ENCODE measurements at places on chromosomes 12 and 14. TPM values are rescaled to one million over a fixed set of nuclear protein-coding genes. Genes with fewer than 3 reads are reported as not detected.

The IQSEC3 gene
- total RNA-seq, result not detected

The ACSS3 gene
- 10.1 TPM for total RNA-seq

The PLEKHD1 gene
- not detected for total RNA-seq

The HOXC12 gene
- total RNA-seq, result not detected

The COQ5 gene
- 32.4 TPM for total RNA-seq

The PTPRR gene
- 11.1 TPM for total RNA-seq

DNA sequence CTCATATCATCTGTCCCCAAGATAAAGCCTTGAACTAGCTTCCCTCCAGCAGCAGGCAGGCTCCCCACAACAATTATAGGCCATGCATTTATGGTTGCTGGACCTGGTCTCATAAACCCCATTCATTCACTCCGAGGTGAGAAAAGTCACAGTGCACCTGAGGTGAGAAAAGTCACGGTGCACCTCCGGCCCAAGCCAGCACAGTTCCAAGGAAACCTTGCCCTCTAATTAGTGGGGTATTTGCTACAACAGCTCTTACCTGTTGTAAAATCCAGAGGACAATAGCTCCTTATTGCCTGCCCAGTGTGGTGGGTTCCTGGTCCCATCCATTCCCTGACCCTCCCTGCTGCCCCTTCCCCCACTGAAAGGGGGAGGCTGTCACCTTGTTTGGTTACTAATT, 65.6 kb downstream of the FBXL14 start:
- H3K36me3 ChIP-seq, result no peaks in the 10 kb centered on the region
- no peak overlapping the region for H3K4me3 ChIP-seq

- H3K4me1 ChIP-seq, result no peaks in the 10 kb centered on the region
- no peak overlapping the region for H3K27ac ChIP-seq
- no peak overlapping the region for H3K4me3 ChIP-seq
- H3K36me3 ChIP-seq, result peaks cover 88% of the 10 kb centered on the region
- no peak for DNase-seq
Observed at GRCh38 chr12:118164798-118165486, 29.0 kb downstream of the PEBP1 start.

DNA sequence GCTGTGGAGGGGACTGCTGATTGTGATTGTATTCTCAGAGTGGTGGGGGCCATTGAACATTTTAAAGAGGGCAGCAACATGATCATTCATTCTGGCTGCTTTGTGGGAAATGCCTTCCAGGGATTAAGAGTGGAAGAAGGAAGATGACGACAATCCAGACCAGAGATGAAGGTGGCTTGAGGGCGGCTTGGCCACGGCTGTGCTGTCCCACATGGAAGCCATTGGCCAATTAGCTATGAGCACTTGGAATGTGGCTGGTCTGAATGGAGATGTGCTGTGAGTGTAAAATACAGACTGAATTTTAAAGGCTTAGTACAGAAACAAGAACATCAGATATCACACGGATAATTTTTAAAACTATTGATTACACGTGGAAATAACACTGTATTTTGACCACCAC, 19.2 kb upstream of the SLC10A1 start:
- H3K27ac ChIP-seq, result no peak overlapping the region
- no peak overlapping the region for H3K4me3 ChIP-seq
- no peaks in the 10 kb centered on the region for H3K4me1 ChIP-seq

DNA sequence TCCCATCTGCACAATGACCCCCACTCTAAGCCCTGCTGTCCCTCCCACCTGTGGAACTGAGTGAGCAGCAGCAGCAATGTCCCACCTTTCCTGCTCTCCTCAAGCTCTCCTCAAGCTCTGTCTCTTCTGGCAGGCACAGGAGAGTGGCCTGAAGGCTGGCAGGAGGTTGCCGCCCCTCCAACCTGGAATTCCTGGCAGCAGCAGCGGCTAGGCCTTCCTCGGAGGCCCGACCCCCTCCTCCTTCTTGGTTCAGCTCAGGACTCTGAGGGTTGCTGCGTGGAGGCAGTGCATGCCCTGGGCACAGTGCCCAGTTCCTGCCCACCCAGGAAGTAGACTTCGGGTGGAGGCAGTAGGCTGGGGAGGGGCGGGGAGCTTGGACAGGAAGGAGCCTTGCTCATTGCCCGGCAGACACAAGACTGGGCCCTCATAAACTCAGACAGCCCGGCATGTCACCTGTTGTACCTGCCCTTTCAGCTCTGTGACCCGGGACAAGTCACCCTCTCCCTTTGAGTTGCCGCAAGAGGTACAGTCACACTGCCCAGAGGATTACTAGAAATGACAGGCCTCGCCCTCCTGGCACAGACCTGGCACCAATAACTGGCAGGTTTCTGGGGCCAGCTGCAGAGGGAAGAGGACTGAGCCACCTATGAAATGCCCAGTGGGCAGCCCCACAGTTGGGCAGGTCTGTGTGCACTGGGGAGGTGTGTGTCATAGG, 2.1 kb upstream of the SERPINA1 start:
- no peaks in the 10 kb centered on the region for H3K27me3 ChIP-seq
- H3K4me1 ChIP-seq, result peaks cover 38% of the 10 kb centered on the region
- H3K36me3 ChIP-seq, result no peaks in the 10 kb centered on the region
- H3K4me3 ChIP-seq, result no peak overlapping the region
- peak overlapping the region; percentile 0 for H3K27ac ChIP-seq

DNA sequence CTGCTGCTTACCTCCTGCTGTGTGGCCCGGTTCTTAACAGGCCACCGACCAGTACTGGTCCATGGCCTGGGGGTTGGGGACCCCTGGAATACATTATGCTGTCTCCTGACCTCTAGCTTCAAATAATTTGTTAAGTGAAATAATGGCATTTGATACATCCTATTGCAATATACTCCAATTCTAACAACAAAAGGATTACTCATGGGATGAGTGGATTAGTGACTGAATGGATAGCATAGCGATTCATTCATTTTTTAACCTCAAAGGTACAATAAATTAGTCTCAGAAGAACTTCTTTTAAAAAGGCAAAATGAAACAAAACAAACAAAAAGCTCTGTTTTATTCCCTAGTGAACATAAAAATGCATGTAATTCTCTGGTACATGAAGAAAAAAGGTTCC, 147.9 kb upstream of the PKP2 start:
- no peaks in the 10 kb centered on the region for H3K27me3 ChIP-seq
- H3K4me3 ChIP-seq, result no peak overlapping the region
- no peaks in the 10 kb centered on the region for H3K4me1 ChIP-seq
- H3K27ac ChIP-seq, result no peak overlapping the region

DNA sequence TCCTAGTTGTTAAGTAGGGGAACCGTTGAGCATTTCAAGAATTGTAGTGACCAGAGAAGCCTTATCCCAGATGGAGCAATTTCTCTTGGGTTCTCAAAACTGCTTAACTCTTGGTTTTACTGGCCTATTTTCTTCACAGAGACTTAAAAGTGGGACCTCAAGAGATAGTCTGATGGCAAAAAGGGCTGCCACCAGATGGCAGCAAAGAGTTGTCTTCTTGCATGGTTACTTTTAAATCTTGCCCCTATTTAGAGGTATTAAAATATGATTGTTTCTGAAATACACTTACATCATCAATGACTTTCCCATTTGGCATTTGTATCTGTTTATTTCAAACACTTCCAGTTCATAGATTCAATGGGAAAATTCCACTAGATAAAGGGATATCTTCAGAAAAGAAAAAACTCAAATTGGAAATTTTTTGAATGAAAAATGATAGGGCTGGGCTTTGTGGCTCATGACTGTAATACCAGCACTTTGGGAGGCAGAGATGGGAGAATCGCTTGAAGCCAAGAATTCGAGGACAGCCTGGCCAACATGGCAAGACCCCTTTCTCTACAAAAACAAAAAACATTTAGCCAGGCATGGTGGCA, 69.9 kb upstream of the CNTN1 start:
- H3K4me1 ChIP-seq, result no peaks in the 10 kb centered on the region
- H3K27me3 ChIP-seq, result no peaks in the 10 kb centered on the region
- DNase-seq, result peak; percentile 78
- no peaks in the 10 kb centered on the region for H3K36me3 ChIP-seq

DNA sequence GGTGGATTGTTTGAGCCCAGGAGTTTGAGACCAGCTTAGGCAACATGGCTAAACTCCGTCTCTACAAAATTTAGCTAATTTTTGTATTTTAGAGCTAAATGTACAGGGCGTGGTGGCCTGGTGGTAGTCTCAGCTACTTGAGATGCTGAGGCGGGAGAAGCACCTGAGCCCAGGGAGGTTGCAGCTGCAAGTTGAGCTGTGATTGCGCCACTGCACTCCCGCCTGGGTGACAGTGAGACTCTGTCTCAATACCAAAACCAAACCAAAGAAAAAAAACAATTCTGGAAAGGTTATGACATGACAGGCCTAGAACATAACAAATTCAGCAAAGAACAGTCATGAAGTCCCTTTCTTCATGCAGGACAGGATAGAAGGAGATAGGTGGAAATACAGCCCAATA, 25.7 kb downstream of the WDR89 start:
- peaks cover 11% of the 10 kb centered on the region for H3K4me1 ChIP-seq
- H3K27ac ChIP-seq, result no peak overlapping the region

DNA sequence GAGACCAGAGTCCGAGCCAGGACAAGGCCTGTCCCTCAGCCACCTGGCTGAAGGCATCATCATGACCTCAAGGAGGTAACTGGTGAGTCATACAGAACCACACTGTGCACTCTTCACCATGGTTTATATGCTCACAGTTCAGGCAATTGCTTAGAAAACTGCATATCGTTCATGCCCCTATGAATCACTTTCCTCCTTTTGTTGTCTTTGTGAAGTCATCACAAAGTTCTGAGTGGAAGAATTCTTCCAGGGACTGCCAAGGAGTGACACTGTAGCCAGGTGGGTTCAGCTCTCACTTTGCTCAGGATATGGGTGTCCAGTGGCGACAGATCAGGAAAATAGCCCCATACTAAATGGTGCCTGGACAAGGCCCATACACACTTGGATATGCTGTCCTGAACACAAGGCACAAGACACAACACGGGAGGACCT, 92.5 kb downstream of the DPF3 start:
- DNase-seq, result no peak
- H3K4me1 ChIP-seq, result no peaks in the 10 kb centered on the region
- no peaks in the 10 kb centered on the region for H3K27me3 ChIP-seq
- no peak overlapping the region for H3K27ac ChIP-seq
- H3K4me3 ChIP-seq, result no peak overlapping the region
- no peaks in the 10 kb centered on the region for H3K36me3 ChIP-seq

- peaks cover 4% of the 10 kb centered on the region for H3K4me1 ChIP-seq
- no peaks in the 10 kb centered on the region for H3K27me3 ChIP-seq
- H3K36me3 ChIP-seq, result no peaks in the 10 kb centered on the region
- no peak for DNase-seq
- H3K27ac ChIP-seq, result no peak overlapping the region
- H3K4me3 ChIP-seq, result no peak overlapping the region
Observed at GRCh38 chr14:94005324-94006073, 8.4 kb downstream of the CCDC197 start.

DNA sequence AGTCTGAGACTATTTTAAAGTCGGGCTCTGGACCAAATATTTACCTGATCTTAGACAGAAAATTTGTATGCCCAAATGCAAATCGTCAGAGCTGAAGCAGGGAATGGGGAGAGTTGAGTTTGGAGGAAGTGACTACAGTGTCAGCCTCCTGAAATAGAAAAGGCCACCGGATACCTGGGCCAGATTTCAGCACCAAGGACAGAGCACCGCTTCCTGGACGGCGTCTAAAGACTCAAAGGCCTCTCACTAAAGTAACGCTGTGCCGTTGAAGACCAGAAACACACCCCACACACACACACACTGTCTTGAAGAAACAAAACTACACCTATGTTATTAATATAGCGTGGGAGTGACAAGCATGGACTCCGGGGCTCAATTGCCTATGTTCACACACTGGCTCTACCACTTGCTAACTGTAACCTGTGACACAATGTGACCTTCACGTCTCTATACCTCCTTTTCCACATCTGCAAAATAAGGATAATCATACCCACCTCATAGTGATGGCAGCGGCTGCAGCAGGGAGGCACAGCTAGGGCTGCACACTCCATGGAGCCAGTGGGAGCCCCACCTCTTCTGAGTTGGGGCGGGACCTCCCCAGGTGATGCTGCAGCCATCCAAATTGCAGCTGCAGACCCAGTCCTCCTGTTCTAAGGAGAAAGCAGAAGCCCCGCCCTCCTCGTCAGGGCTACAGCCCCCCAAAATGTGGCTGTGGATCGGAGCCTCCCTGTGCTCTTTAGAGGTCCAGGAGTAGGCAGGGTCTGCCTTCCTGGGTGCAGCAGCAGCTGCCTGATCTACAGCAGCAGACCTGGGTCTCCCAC, 35.6 kb downstream of the KRT76 start:
- H3K4me3 ChIP-seq, result no peak overlapping the region
- H3K27me3 ChIP-seq, result peaks cover 9% of the 10 kb centered on the region
- peak; percentile 90 for DNase-seq
- H3K27ac ChIP-seq, result no peak overlapping the region
- no peaks in the 10 kb centered on the region for H3K36me3 ChIP-seq

GRCh38 chr14:59254146-59254910, 65.9 kb downstream of the DAAM1 start:
- peaks cover 41% of the 10 kb centered on the region for H3K4me1 ChIP-seq
- no peaks in the 10 kb centered on the region for H3K36me3 ChIP-seq
- no peak overlapping the region for H3K4me3 ChIP-seq
- no peak overlapping the region for H3K27ac ChIP-seq
- no peaks in the 10 kb centered on the region for H3K27me3 ChIP-seq

GRCh38 chr14:101411779-101412178, 149.5 kb upstream of the DIO3 start:
- no peak overlapping the region for H3K27ac ChIP-seq
- H3K27me3 ChIP-seq, result peaks cover 27% of the 10 kb centered on the region
- no peaks in the 10 kb centered on the region for H3K36me3 ChIP-seq
- no peaks in the 10 kb centered on the region for H3K4me1 ChIP-seq
- DNase-seq, result no peak

- no peak overlapping the region for H3K4me3 ChIP-seq
- H3K27ac ChIP-seq, result peak overlapping the region; percentile 51
- DNase-seq, result peak; percentile 84
- H3K36me3 ChIP-seq, result no peaks in the 10 kb centered on the region
- H3K4me1 ChIP-seq, result peaks cover 53% of the 10 kb centered on the region
Observed at GRCh38 chr14:104081261-104081835, 4.2 kb upstream of the ASPG start.

All from stomach (tissue), 19 donors.